Mucosa of gallbladder (tissue), 1 donor: ENCODE measurements at places on chromosomes 4 and X. TPM values are rescaled to one million over a fixed set of nuclear protein-coding genes. Genes with fewer than 3 reads are reported as not detected.

Gene ZFP42
- 0.09 TPM for total RNA-seq

Gene SPATA18
- total RNA-seq = 20.1 TPM

Gene NALF2
- total RNA-seq = 1.8 TPM

Gene ASB9
- total RNA-seq = 2.9 TPM

Gene JAKMIP1
- total RNA-seq = 0.37 TPM

Gene RAI2
- total RNA-seq = 45.7 TPM

GRCh38 chrX:125810856-125811255 is 355.2 kb downstream of the DCAF12L2 start:
- DNase-seq = no peak

DNA sequence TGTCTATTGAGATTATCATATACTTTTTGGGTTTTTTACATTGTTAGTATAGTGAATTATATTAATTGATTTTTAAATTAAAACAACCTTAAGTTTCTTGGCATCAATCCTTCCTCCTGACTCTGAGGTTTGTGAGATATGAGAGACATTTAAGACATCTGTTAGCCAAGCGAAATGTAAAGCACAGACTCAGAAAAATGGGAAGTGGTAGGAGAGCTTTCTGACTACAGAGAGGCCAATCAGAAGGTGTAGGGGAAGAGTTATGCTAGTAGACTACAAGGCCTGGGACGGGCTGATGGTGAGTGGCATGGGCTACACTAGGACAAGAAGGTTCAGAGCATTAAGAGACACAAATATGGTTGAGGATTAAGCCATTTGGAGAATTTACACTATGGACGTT is 255.4 kb downstream of the PRDM5 start:
- no peak for DNase-seq

DNA sequence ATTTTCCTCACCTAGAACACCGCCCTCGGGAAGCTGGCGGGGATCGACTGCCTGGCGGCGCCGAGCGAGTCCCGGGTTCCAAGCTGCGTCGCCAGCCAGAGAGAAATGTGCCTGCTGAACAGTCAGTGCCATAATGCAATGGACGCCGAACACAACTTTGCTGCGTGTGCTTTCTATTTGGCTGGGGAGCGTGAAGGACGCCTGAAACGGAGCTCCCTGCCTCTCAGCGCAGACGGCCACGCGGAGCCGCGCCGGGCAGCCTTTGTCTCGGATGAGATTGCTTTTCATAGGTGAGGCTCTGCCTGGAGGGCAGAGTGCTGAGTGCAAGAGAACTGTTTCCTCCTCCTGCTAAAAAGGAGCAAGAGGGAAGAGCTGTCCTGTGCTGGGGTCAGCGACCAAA is 107.7 kb upstream of the BCOR start:
- no peak for DNase-seq

DNA sequence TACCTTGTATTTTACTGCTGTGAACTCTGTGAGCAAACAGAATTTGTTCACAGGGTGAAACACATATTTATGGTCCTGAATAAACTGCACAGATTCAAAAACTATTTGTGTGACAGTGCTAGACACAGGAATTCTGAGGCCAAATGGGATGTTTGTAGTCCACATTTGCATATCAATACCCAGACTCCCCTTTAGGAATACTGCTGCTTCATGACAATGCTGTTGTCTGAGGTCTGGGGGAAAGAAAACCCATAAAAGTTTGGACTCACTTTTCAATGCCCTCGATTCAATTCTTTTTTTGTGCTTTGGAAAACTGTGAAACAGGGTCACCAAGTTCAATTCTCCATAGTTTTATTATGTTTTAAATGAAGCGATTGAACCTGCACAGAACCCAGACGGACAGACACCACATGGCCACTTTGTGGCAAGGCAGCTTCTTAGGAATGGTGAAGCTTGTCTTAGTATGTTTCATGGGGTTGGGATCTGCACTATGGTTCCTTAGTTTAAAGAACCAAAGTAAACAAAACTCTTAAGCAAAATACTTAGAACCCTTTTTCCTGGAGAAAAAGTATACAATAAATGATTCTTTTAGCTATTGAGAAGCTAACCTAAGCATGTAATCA is 92.3 kb upstream of the MAD2L1 start:
- DNase-seq = no peak

DNA sequence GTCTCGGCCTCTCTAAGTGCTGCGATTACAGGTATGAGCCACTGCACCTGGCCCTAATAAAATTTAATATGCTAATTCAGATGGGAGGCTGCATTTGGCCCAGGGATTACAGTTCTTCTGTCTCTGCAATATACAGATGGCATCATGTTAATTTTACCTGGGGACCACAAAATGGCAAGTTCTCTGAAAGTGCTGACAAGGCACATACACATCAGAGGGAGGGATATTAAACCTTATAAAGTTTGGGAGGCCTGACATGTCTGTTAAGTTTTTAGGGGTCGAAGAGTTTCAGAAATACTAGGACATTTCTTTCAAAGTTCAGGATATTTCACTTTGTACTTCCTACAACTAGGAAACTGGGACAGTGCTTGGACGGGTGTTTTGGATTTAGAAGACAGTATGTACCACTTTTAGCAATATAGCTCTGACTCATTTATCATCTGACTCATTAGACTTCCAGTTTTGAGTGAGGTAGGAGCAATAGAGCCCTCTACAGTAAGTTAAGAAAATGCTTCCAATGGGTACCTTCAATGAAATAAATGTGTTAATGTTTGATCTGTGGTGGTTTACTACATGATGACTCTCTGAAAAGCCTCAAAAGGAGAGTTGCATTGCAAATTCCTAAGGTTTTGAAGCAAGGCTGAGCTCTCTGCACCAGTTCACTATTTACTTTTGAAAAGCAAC is 981.0 kb upstream of the HS3ST1 start:
- no peak for DNase-seq

- no peak for DNase-seq
Measured at GRCh38 chrX:13076176-13076961, 31.9 kb upstream of the FAM9C start.

- no peak for DNase-seq
Measured at GRCh38 chr4:71290476-71290875, 48.3 kb upstream of the SLC4A4 start.

DNA sequence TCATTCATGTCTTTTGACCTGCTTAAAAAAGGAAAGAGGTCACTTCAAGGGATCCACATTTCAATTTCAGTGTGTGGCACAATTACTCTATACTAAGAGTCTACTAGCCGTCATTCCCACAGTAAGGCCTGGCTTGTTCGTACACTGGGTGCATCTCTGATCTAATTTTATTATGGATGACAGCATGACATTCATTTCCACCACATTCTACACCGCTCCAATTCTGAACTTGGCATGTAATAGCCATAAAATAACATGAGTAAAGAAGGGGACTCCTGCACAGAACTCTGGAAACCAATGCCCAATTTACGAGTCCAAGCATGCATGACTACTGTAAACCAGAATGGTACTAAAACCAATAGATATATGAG is 51.1 kb downstream of the HAND2 start:
- DNase-seq = no peak

- DNase-seq = no peak
Measured at GRCh38 chr4:66439508-66439907, 769.2 kb upstream of the EPHA5 start.

- DNase-seq = no peak
Measured at GRCh38 chr4:73911746-73912145, 42.6 kb downstream of the CXCL1 start.

DNA sequence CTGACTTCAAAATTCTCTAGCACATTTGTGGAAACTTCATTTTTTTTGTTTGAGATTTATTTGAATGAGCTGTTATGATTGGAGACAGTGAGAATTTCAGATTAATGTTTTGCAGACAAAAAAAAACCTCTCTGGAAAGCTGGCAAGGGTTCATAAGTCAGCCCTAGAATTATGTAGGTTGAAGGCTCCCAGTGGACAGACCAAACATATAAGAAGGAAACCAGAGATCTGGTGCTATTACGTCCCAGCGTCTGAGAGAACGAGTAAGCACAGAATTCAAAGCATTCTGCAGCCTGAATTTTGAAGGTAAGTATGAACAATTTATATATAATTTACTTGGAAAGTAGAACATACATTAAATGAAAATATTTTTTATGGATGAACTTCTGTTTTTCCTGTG is at the start of gene AGTR2:
Gene AGTR2 (plus strand): TSS at position 234 of the 400 bp plus-strand sequence. CDS start 1,537 bp downstream, outside the sequence.
- no peak for DNase-seq

DNA sequence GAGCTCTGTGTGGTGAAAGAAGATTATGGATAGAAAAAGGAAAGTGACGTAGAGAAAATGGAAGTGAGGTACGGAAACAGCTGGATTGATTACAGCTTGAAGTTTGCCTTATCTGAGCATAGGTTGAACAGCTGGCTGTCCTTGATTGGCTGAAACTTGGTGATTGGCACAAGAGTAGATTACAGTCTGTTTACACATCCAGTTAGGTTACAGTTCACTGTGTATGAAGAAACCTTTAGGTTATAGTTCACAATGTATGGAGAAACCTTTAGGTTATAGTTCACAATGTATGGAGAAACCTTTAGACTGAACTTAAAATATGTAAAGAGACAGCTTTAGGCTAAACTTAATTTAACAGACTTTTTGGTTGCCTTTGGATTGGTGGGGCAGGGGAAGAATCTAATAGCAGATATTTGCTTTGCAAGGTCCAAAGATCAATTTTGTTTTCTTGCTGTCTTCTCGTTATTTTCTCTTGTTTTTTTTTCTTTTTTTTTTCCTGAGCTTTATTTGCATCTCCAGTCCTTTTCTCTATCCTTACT is 15.6 kb upstream of the ART3 start:
- DNase-seq = no peak

- DNase-seq = no peak
Measured at GRCh38 chrX:6325437-6325836, 96.8 kb upstream of the NLGN4X start.

- no peak for DNase-seq
Measured at GRCh38 chr4:146847345-146847744, 98.3 kb downstream of the TTC29 start.

DNA sequence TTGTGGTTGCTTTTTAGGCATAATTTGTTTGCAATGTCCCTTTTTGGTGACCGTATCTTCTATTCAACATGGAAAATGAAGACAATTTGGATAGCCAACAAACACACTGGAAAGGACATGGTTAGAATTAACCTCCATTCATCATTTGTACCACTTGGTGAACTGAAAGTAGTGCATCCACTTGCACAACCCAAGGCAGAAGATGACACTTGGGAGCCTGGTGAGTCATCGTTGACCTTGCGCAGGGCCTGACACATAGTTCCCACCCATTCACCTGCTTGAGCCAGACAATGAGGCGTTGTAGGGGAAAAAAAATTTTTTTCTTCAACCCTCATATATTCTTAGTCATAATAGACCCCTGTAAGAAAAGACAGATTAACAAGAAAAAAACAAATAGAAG is 32.4 kb downstream of the EGF start:
- no peak for DNase-seq

DNA sequence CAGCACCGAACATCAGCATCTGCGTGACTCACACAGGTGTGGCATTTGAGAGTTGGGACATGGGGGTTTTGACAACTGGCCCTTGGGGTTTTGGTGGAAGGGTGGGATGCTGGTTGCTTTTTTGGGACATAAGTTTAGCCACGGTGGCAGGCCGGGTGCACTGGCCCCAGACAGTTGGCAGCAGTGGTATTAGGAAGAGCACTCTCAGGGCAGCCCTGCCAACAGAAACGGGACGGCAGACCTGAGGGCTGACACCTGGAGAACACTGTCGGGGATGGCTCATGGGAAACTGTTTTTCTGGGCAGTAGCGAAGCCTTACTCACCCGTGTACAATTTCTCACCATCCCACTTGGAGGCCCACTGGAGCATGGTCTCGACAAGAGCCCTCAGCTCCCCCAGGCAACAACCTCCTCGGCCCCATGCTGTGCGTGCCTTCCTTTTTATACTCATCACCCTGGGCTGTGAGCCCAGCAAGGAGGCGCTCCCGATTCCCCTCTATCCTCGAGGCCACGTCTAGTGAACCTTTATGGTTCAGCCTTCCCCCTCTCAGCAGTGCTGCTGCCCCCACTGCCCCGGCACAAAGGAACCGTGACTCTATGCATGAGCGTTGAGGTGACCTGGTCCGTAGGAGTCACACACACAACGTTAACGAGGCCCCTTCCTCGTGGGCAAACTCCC is 30.6 kb downstream of the WDR1 start:
- no peak for DNase-seq

DNA sequence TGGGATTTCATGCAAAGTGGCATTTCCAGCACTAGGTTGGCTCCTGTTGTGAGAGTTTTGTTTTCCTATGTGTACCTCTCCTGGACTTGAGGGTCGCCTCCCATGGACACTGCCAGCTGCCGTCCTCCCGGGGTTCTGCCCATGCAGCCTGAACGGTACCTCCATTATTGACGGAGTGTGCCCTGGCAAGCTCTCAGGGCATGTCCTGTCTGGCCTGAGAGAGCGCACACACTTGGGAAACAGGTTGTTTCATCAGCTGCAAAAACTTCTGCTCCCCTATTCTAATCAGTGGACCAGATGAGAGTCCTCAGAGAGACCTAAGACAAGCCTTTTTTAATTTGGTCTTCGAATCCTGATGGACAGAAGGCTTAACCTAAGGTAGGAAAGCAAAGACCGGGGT is 56.6 kb upstream of the HOPX start:
- no peak for DNase-seq

DNA sequence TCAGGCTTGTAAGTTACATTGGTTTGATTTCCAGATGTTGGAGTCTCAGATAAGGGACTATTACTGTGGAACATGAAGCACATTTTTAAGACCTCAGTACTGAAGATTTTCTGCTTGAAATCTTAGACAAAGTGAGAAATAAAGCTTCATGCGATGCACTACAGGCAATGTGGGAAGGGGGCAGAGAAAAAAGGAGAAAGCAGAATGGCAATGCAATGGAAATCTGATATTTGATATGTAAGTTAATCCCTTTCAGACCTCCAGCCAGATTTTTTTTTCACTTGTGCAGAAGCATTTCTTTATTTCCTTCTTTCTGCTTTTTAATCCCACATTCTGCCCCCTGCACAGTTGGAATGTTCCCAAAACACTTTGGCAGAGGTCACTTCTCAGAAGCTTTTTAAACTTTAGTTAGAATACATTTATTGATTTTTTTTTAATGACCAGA is 174.3 kb downstream of the ADGRL3 start:
- DNase-seq = no peak

- no peak for DNase-seq
Measured at GRCh38 chrX:71057848-71058530, 10.1 kb downstream of the SNX12 start.

DNA sequence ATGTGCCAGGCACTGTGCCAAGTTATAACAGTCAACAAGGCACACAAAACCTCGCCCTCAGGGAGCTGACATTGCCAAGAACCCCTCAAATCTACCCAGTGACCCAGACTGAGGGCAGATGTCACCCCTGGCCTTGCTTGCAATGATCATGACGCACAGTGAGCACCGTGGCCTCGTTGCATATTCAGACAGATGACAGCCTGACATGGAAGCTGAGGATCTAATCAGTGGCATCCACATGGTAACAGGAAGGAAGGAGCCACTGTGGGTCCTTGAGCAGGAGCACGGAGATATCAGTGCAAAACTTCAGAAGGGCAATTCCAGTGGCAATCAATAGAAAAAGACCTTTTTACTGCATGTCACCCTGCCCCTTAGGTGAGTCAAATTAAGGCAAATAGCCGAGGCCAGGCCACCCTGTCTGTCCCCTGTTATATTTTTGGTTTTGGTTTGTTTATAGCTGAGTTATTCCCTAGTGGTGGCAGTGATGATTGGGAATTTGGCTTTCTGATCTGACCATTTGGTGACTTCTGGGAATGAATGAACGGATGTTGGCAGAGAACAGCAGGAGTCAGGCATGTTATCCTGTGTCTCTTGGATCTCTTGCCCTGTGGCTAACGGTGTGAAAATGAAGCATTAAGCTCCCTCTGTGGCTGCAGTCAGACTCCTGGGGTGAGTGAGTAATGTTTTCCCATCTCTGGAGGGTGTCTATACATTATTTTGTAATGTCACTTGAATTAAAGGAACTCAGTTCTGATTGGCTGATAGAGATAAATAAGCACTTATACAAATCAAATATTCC is 20.4 kb downstream of the WDR13 start:
- DNase-seq = no peak
